HAP-1 (cell line): ENCODE measurements at places on chromosomes 6 and 20.

GRCh38 chr6:79117752-79118151, 39.7 kb upstream of the PHIP start:
- DNase-seq, result no peak

DNA sequence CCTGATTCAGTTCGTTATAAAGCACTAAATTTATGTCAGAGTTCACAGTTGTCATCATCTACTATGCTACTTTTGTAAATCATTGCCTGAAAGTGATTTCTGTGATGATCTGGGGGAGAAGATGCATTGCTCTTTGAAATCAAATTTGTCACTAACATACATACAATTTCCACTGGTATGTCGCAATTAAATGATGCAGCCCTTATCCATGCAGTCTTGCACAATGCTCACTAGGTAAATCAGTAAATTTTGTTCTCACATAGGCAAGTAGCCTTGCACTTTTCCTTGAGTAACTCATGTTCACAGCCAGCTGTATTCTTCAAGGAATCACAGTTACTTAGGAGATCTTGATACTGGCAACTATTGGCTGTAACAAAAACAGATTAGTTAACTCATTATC, 20.8 kb downstream of the CRISP2 start:
- no peak for DNase-seq

DNA sequence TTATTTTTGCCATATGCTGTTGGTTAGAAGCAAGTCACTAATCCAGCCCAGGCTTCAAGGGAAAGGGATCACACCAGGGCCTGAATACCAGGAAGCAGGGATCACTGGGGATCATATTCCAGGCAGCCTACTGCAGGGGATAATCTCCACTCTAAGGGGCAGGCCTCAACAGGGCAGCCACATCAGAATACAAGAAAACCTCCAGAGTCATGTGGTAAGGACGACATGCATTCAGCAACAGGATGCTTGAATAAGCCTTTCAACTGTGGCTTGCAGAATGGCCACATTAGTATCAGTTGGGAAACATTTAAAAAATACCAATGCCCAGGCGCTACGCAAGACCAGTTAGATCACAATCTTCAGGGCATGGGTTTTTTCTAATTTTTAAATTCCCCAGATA, 109.1 kb downstream of the LY86 start:
- no peak for DNase-seq

DNA sequence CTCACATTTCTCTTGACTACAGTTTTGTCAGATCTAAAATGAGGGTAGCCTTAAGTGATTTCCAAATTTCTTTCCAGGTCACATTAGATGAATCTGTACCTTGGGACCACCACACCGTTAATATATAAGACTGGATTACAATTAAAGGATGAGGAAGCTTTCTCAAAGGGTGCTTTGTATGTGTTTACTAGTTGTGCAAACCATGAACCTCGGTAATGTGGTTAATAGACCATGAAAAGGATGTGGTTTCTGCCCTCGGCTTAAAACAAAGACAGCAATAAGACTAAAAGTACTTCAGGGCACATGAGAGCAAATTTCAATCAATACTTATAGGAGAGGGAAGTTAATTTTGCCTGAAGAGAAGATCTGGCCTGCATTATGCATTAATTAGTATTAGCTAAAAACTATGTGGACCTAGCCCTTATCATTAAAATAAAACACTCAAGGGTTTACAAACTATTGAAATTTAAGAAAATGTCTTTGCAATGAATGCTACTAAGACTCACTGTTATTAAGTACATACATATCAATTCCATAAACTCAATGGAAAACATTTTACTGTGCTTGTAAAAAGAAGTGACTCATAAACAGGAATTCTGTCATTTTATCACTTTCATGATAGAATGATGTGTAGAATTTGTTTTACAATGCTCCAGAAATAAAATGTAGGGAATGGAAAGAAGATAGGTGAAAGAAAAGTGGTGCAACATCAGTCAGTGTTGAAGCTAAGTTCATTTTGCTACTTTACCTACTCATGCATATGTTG, 936 bp upstream of the TMX4 start:
- no peak for DNase-seq

- no peak for DNase-seq
Observed at GRCh38 chr6:145498425-145498824, 236.9 kb downstream of the EPM2A start.

GRCh38 chr6:162092816-162093502, 634.6 kb downstream of the PRKN start:
- DNase-seq, result no peak

DNA sequence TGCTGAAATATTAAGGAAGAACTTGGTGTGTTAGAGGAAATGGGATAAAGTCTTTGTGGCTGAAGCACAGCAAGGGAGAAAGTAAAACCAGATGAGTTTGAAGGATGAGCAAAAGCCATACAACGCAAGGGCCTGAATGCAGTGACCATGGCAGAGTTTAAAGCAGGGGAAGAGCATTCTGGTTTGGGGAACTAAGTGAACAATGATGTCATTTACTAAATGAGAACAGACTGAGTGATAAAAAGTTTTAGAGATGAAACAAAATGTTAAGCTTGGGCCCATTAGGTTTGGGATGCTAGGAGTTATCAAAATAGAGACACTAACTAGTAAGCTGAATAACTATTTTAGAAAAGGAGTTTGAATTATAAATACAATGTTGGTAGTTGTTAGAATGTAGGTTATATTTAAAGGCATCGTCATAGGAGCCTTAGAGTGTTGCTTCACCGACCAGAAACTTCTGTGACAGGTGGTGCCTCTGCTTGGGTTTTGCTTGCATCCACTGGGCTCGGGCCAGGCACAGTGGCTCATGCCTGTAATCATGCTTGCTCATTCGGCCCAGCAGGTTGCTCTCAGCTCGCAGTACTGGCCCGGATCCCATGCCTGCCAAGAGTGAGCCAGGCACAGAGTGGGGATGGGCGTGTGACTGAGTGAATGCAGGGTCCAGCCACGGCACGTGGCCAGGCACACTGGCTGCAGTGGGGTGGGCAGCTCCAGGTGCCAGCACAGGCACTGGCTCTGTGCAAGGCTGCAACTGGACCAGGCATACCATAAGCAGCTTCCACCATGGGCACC, 37.4 kb upstream of the OPRM1 start:
- DNase-seq, result no peak

- peak; percentile 24 for DNase-seq
Observed at GRCh38 chr6:160831739-160832138, 129.7 kb downstream of the PLG start.

DNA sequence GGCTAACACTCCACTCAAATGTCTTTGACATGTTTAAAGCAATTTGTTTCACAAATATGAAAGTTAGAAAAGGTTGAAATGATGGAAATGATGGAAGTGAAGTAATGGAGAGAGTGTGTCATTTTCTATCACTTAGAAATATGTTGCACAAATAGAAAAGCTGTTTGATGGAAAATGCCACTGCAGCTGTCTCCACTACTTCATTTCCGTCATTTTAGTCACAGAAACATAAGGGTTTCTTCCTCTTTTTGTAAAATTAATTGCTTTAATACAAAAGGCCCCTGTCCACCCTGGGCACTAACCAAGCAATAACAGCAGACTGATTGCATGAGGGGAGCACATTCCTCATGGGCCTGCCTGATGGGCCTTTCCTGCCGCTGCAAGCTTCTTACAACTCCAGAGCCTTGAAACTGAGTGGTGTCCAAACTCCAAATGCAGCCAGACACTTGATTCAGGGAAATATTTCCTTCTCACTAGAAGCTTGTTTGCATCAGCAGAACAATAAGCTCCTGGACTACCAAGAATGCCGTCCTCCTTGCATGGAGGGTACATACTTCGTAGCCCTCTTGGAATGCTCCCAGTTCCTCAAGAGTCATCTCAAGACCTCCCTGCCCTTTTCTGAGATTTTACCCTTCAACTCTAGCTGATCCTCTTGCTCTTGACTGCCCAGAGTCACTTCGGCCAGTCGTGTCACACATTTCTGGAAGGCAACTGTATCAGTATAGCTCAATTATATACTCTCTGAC, 36.1 kb downstream of the F13A1 start:
- DNase-seq, result no peak
